Upper lobe of left lung (tissue), 6 donors: ENCODE measurements at places on chromosomes 12 and 14.

GRCh38 chr12:132524405-132524804, 34.5 kb downstream of the FBRSL1 start:
- DNase-seq: peak; percentile 82

GRCh38 chr14:80346395-80346794, 135.1 kb upstream of the DIO2 start:
- no peak for DNase-seq

DNA sequence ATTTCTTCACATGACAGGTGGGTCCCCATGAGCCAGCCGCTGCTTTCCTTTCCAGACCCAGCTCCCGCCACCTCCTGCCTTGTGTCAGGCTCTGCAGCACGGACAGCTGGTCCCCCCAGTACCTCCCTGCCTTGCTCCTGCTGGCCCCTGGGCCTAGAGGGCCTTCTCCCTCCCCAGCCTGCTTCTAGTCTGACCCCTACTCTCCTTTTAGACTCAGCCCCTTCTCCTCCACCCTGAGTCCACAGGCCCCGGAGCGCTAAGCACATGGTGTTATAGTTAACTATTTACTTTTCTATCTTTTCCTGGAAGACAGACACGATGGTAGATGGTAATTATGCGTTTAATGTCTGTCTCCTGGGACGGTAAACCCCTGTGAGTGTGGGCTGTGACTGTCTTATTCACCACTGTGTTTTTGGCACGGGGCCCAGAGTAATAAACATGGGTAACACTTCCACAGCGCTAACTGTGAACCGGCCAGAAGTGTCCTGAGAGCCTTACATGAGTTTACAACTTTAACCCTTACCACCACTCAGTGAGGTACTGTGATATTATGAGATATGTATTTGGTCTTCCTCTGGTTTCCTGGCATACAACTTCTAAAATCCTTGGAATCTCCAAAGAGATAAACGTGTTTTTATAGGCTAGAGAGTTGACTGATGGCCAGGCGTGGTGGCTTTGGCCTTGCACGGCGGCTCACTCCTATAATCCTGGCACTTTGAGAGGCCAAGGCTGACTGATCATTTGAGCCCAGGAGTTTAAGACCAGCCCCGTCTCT, 41.2 kb downstream of the DGLUCY start:
- DNase-seq: no peak

- DNase-seq: peak; percentile 97
These were observed 6.1 kb upstream of the FOXJ2 start for GRCh38 chr12:8026291-8026900.

GRCh38 chr12:113204804-113205203, 16.5 kb upstream of the TPCN1 start:
- no peak for DNase-seq

GRCh38 chr12:105980085-105980484, 158.7 kb downstream of the NUAK1 start:
- no peak for DNase-seq

DNA sequence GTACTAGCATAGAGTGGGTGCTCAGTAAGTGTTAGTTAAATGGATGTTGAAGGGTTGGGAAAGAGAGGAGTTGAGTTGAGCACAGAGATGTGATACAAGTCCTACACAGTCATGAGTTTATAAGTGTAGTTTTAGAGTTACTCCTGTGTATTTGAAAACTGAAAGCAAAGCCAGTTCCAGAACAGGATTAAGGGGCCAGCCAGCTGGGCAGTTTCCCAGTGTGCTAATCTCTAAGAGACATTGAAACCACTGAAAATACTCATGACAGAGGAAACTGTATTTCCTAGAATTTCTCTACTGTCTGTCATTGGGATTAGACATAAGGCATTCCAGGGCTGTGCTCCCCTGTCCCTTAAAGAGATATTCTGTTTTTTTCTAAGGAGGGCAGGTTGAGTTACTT, 101.0 kb downstream of the DERA start:
- peak; percentile 62 for DNase-seq

DNA sequence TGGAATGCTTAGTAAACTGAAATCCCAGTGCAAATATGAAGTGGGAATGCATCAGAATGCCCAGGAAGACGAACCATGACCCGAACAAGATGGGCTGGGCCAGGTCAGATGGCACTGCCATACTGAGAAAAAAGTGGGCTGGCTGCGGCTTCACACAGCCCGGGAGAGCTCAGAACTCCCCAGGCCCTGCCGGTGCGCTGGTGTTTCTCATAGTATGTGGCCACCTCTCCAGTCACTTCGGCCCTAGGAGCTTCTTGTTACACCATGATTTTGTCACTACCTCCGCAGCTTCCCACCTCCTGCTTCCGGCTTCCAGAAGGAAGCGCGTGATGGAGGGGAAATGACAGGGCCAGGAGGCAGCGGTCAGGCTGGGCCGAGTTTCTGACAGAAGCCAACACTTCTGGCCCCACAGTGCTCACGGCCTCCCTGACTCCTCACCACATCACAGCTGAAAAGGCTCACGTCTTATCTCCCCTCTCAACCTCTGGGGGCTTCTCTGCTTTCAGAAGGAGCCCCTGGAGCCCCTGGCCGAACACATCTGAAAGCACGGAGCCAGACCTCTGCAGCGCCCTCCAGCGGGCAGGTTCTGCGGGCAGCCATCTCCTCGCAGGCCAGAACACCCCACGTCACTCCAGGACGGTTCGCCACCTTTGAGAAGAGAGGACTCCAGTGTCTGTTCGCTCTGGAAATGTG, 30.7 kb downstream of the DAD1 start:
- no peak for DNase-seq

GRCh38 chr12:47184229-47184628, 104.5 kb upstream of the AMIGO2 start:
- DNase-seq: no peak

DNA sequence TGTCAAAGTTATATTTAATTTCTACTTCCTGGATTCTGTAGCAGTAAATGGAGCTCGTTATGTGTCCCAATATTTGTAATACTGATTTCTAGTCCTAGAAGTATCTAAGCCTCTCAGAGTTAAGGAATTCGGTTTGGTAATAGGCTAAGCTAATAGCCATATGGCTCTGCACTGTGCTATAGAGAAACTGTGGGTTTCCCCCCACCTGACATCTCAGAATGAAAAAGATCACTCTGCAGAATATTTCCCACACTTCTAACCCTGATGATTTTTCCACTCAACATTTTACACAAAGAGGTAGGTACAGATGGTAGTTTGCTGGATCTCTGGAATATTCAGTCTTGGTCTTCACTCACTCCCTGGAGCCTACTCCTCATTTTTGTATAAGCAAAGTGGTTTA, 71.2 kb downstream of the BORCS5 start:
- no peak for DNase-seq

- DNase-seq: no peak
These were observed 157.5 kb downstream of the TGFB3 start for GRCh38 chr14:75824318-75824717.

DNA sequence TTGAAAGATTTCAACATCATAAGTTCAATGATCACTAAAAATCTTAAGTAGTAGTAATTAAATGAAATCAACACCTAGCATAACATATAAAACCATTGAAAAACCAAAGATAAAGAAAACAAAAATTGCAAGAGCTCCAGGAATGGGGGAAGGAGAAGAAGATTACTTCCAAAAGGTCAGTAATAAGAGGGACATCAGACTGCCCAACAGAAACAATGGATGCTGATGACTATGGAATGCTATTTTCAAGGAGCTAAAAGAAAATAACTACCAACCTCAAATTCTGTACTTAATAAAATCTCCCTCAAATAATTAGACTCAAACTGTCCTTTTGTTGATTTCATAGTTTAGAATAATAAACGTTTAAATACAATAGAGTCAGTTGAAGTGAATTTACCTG, 314.5 kb upstream of the LMO3 start:
- DNase-seq: no peak

- DNase-seq: no peak
These were observed 371.3 kb upstream of the FAR2 start for GRCh38 chr12:28777603-28778365.

GRCh38 chr12:124336742-124337520, 42.0 kb downstream of the RFLNA start:
- DNase-seq: no peak

DNA sequence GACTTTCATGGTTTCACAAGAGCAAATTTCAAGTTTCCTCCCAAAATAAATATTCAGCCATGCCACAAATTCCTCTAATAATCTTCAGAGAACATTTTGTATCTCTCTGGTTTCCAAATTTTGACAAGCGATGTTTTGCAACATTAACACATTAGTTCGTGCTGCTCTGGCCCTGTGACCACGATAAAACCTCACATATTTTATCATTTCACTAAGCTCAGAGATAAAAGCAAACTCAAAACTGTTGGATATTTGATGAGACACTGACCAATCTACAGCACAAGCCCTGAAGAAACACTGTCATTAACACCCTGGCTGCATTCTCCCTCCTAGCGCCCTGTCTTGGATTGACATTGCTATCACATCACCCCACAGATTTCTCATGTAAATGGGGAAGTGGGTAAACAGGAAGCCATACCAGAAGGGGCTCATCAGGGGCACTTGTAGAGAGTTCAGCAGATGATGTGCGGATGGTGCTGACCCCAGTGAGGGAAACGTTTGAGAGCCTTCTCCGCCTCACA, 264.3 kb downstream of the PRKD1 start:
- no peak for DNase-seq
